ENCODE measurements at places on chromosomes 13 and 19.

DNA sequence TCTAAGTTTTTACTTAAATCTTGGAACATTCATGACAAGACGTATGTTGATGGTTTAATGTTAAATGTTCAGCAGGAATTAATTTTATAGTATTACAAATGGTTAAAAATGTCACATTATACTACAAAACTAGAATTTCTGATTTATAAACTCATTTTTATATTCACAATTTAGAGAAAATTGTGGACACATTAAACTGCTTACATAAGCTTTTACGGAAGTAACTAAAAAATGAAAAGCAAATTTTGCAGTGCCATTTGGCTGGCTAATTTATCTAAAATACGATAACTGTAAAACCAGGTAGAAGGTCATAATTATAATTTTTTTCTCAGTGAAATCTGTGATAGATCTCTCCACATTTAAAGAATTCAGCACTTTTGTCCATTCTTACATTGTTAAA, 190.2 kb upstream of the GPC6 start:
- DNase-seq: no peak

DNA sequence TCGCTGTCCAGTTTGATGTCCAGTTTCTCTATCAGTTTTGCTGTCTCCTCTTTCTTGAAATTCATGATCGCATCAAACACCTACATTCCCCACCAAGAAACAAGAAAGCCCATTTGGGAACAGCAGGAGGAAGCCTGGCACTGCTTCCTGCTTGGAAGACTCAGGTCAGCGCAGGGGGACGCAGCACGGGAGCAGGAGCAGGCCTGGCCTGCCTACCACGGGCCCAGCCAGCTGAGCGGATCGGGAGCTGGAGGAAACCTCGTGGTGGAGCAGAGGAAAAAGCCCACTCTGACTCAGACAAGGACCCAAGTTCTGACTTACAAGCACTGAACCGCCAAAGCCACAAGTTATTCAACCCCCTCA, 3.9 kb downstream of the EEF2 start:
- DNase-seq: no peak

DNA sequence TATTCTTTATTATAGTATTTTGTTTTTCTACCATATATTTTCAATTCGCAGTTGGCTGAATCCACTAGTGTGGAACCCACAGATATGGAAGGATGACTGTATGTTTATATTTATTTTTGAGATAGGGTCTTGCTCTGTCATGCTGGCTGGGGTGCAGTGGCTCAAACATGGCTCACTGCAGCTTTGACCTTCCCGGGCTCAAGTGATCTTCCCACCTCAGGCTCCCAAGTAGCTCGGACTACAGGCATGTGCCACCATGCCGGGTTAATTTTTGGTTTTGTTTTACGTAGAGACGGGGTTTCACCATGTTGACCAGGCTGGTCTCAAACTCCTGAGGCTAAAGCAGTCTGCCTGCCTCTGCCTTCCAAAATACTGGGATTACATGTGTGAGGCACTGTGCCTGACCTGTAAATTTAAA, 9.6 kb downstream of the SLC35E1 start:
- no peak for DNase-seq

DNA sequence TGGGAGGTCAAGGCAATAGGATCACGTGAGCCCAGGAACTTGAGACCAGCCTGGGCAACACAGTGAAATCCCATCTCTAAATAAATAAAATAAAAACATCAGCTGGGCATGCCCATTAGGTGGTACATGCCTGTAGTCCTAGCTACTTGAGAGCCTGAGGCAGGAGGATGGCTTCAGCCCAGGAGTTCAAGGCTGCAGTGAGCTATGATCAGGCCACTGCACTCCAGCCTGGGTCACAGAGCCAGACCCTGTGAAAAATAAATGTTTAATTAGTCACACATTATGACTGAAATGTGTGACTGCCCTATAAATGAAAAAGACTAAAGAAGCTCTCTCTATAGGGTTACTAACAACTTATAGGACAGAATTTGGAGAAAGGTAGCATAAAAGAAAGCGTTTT, 37.7 kb downstream of the USP12 start:
- DNase-seq: no peak

DNA sequence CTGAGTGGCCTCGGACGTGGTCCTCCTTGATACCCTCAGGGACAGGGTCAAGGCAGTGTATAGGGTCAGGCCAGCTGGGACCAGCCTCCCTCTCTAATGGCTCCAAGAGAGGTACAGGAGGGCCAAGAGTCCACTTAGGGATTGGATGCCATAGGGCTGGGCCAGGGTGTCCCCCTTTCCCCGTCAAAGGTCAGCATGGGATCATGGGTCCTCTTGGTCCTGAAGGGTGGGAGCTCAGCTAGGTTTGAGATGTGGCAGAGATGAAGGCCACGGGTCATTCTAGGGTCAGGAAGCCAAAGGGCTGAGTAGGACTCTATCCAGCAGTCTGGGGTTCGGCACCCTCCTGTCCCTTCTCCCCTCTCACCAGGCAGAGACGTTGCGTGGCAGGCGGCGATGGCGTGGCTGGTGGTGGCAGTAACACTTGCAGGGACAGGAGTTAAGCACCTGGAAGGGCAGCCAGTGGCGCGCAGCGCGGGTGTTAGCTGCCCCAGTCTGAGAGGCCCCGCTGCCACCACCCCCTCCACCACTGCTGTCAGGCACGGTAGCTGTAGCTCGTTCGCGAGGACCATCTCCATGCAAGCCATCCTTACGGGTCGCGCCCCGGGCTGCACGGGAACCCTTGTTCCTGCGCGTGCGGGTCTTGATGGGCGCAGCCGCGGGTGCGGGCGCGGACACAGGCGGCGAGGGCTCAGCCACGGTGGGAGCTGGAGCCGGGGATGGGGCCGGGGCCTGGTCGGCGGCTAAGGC, 2.6 kb downstream of the GGN start:
- DNase-seq: no peak

Data from GM04504 (cell line).